ENCODE measurements at places on chromosomes 3 and 15.

GRCh38 chr15:85149465-85150129 is 167.9 kb downstream of the PDE8A start:
- DNase-seq, result no peak

GRCh38 chr15:60155661-60156060 is 151.6 kb downstream of the FOXB1 start:
- no peak for DNase-seq

DNA sequence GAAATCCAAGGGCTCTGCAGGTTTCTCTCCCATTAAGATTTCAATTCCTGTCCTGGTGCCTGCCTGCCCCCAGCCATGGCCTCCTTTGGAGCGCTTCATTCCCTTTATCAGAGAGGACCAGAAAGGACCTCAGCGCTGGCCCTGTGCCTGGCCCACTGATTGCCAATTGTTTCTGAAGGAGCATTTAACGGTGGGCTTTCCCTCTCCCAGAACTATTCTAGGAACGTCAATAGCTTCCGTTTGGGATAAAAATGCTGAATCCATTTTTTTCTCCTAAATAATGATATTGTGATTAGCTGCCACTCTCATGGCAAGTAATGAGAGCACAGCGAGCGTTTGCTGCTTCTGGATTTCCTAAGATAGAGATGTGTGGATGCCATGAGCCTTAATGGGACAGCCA is 12.2 kb upstream of the SLC6A1 start:
- no peak for DNase-seq

- DNase-seq, result no peak
Observed at GRCh38 chr3:147675761-147676160, 266.6 kb downstream of the ZIC1 start.

GRCh38 chr3:12810013-12810780 is 13.7 kb downstream of the CAND2 start:
- no peak for DNase-seq

DNA sequence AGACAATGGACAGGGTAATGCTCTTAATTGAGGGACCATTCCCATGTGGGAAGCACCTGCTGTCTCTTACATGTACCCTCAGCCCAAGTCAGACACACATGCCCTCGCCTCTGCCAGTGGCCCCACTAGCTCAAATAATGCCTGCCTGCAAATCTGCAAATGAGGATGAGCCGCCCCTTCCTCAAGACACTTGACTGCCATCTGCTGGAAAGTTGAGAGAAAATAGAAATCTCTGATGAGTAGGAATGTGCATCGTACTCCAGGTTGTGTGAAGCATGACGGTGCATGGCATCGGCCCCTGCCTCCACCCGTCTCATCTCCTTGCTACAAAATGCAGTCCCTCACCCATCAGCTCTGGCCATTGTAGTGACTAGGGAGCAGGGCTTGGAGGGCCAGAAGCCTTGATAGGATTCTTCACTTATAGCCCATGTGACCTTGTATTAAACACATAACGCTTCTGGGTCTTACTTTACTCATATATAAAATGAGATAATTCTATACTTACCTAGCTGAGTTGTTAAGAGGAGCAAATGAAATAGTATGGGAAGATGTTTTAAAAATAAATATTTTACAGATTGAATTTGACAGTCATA is 6.3 kb upstream of the SCN5A start:
- peak; percentile 53 for DNase-seq

GRCh38 chr15:75868019-75868418 is 24.8 kb downstream of the UBE2Q2 start:
- DNase-seq, result no peak

- no peak for DNase-seq
Observed at GRCh38 chr3:133831966-133832801, 26.6 kb downstream of the SRPRB start.

DNA sequence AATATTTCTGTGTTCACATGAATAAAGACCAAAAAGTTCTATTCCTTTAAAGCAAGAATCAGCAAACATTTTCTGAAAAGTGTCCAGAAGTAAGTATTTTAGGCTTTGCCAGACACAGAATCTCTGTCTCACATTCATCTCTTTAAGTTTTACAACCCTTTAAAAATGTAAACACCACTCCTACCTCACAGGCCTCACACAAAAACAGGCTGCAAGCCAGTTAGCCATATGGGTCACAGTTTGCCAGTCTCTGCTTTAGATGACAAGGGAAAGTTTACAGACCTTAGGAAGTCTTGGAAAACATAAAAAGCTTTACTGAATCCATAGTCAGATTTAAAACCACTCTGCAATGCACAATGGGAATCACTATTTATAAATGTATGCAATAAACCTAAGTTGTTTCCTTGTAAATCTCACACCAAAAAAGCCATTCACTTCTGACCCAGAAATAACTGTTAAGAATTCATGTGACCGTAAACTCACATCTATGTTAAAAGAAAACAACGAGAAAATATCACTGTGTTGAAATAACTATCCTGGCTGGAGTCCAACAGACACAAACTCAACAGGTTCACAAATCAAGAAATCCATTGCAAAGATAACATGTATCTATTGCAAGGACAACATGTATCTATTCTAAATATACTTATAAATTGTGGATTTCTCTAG is 308.2 kb downstream of the ULK4 start:
- no peak for DNase-seq

- no peak for DNase-seq
Observed at GRCh38 chr3:143278721-143279120, 159.2 kb downstream of the CHST2 start.

DNA sequence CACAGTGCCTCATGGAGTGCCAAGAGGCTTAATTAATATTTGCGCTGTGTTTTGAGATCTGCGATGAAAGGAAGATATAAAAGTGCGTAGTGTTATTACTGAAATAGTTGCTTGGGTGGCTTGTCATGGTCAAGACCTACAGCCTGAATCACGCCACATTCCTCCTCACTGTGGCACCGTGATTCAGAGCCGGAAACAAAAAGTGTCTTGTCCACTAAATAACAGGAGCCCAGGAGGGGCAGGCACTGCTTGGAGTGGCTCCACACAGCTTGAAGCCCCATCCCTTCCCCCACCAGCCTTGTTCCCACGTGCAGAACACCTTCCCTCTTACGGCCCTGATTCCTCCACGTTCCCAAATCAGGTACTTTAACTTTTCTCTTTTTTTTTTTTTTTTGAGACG is 1.2 kb upstream of the LRRC15 start:
- no peak for DNase-seq

GRCh38 chr3:100001526-100002270 is 112.6 kb downstream of the FILIP1L start:
- DNase-seq, result peak; percentile 38

GRCh38 chr15:63832620-63833019 is 1.1 kb downstream of the HERC1 start:
- DNase-seq, result no peak
